CD4-positive, alpha-beta T cell treated with Interleukin-6 at 100 ng/mL for 8 hours (primary cell): ENCODE measurements at places on chromosomes 1 and 21.

DNA sequence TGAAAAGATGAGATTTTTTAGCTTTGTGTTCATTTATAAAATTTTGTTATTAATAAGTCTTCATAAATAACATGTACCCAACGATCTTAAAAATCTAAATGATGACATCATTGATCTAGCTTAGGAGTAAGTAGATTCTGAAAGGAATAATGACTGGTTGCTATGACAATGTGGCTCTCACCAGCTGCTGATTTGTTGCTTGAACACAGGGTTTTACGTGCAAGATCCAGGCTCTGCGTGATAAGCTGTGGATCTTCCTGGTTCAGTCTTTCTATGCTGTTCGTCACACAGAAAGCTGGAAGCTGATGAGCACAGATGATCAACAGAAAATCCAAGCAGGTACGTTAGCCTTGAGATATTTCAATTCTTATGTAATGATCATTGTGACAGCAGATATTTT is 49.1 kb upstream of the C1orf146 start:
- DNase-seq = no peak

GRCh38 chr1:20494609-20495311 is 8.8 kb upstream of the CAMK2N1 start:
- DNase-seq = no peak

DNA sequence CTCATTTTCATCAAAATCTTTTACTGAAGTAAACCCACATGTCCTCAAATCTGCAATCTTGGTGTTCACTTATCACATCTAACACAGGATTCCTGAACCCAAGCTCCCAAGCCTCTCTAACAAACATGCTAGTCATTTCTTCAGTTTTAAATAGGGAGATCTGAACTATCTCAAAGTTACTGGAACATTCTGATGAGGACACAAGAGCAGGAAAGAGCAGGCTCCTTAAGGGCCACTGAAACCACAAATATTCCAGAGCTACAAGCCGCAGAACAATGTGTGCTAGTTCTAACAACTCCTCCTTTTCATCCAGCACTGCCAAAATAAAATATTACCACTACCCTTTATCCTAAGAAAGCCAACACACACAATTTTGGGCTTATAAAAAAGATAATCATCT is 38.9 kb downstream of the WARS2 start:
- no peak for DNase-seq

DNA sequence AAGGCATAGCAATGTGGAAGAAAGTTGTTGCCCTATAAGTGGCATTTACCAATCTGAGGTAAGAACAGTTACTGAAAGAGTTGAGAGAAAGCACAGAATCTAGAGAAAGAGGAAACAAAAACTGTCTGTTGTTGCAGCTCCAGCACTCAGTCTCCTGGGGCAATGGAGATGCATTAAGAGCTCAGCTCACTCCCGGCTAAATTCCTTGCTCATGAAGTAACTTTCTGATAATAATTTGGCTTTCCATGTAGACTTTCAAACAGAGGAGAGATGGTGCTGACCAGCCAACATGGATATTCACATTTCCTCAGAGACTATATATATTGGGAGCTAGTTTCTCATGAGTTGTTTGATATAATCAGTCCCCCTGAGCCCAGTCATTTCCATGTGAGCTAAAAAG is 135.3 kb downstream of the GDAP2 start:
- DNase-seq = no peak

- no peak for DNase-seq
These were observed 27.0 kb downstream of the MFSD2A start for GRCh38 chr1:39981945-39982344.

- no peak for DNase-seq
These were observed 22.6 kb upstream of the SRSF10 start for GRCh38 chr1:24002695-24003094.

DNA sequence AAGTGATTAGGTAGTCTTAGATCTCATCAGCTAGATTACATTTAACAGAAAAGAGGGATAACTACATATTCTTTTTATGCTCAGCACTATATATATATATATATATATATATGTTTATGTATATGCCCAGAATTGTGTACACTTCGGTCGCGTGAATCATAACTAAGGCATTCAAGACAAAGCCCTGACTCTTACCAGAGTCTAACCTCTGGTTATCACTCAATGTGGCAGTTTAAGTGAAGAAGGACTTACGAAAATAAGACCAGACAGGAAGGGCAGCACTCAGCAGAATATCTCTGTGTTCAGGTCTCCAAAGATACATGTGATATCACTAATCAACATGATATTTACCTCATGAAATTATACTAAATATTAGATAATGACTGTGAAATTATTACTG is 1326.7 kb downstream of the MRPL39 start:
- no peak for DNase-seq
